ENCODE measurements at places on chromosomes 6 and 20.

DNA sequence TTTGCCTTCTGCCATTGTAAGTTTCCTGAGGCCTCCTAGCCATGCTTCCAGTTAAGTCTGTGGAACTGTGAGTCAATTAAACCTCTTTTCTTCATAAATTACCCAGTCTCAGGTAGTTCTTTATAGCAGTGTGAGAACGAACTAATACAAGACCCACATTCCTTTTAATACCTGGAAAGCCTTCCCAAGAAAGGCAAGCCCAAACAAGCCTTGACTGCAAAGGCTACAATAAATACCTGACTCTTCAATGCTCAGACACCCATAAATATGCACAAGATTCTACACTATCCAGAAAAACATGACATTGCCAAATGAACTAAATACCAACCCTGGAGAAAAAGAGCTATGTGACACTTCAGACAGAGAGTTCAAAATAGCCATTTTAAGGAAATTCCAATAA, 338.8 kb downstream of the HAO1 start:
- no peak for DNase-seq

DNA sequence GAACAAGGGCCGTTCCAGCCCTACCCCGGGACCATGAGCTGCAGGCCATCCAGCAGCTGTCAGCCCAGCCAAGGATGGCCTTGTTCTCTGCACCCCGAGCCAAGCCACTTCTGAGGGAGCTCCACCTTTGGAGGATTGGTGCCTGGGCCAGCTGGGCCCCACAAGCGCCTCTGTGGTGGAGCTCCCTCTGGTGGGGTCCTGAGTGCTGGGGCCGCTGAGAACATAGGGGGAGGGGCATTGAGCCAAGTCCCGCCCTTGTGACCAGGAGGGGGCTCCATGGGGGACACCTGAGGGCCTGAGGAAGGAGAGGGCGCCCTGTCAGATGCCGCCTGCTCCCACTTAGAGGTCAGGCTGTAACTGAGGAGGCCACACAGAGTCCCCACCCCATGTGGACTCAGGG, 43.2 kb downstream of the YTHDF1 start:
- no peak for DNase-seq

GRCh38 chr20:37388831-37389230, 42.9 kb downstream of the SRC start:
- no peak for DNase-seq

DNA sequence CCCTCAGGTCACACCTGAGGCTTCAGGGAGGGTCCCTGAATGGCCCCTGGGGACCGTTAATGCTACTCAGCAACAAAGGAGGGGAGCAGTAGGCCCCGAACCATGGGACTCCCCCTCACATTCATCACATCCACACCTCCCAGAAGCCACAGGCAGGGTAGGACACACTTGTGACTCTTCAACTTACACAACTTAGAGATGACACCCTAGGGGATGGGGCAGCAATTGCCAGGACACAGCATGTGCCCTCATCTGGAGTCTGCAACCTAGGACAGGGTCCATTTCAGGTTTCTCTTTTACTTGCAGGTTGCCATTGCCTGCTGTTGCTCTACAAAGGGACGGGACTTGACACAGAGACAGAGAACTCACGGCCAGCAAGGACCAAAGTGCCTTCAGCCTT, 770 bp downstream of the ULBP3 start:
- DNase-seq, result no peak

GRCh38 chr6:87431263-87431662, 23.5 kb downstream of the CFAP206 start:
- DNase-seq, result no peak

DNA sequence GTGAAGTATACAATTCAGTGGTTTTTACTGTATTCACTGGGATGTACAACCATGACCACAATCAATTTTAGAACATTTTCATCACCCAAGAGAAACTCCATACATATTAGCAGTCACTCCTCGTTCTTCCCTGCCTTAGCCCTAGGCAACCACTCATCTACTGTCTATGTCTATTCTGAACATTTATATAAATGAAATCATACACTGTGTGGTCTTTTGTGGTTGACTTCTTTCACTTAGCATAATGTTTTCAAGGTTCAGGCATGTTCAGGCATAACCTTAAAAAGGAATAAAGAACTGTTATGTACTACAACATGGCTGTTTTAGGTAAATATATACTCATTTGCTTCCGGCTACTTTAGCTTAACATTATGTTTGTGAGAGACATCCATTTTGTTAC, 37.3 kb downstream of the BLTP3A start:
- DNase-seq, result no peak

DNA sequence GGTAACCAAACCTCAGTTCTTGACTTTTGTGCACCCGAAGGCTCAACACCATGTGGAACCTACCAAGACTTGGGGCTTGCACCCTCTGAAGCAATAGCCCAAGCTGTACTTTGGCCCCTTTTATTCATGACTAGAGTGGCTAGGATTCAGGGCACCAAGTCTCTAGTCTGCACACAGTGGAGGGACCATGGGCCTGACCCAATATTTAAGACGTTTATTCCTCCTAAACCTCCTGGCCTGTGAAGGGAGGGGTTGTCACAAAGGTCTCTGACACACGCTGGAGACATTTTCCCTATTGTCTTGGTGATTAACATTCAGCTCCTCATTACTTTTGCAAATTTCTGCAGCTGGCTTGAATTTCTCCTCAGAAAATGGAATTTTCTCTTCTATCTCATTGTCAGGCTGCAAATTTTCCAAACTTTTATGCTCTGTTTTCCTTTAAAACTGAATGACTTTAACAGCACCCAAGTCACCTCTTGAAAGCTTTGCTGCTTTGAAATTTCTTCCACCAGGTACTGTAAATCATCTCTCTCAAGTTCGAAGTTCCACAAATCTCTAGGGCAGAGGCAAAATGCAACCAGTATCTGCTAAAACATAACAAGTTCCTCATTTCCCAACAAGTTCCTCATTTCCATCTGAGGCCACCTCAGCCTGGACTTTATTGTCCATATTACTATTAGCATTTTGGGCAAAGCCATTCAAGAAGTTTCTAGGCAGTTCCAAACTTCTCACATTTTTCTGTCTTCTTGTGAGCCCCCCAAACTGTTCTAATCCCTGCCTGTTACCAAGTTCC, 481.4 kb upstream of the BTBD3 start:
- DNase-seq, result no peak

DNA sequence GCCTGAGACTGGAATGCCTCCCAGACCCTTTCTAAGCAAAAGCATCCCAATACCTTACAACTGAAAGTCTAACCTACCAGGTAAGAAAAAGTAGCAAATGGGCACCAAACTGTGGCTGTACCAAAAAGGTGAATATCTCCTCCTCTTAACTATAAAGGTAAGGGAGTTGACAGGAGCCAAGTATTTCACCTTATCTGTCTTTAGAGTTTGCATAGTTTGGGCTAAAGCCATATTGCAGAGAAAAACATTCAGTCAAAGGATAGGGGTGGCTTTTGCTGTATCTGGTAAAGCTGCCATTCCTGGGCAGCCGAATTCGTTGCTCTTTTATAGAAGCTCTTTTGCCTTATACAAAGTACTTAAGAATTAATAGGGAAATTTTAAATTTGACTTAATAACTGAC, 38.1 kb downstream of the PHF3 start:
- no peak for DNase-seq

- DNase-seq, result no peak
These were observed 39.6 kb upstream of the CSE1L start for GRCh38 chr20:49006446-49006980.

- DNase-seq, result no peak
These were observed 15.5 kb upstream of the ZFP57 start for GRCh38 chr6:29696147-29697125.

GRCh38 chr20:23588434-23589403, 17.0 kb downstream of the CST9 start:
- no peak for DNase-seq

DNA sequence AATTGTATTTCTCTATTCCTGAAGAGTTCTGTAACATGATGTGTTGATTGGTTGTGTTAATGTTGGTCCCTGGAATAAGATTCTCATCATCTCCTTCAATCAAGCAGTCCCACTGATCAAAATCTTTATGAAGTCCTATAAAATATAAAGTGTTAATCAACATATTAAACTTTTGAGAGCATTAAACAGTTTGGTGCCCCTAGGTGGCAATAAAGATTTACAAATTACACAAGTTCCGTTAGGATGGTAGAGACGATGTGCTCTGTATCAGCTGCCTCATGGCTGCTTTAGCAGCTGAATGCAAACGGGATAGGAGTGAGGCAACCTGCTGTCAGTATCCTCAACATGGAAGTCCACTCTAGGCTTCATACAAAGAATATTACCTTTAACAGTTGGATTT, 16.9 kb downstream of the TDRD6 start:
- DNase-seq, result no peak

DNA sequence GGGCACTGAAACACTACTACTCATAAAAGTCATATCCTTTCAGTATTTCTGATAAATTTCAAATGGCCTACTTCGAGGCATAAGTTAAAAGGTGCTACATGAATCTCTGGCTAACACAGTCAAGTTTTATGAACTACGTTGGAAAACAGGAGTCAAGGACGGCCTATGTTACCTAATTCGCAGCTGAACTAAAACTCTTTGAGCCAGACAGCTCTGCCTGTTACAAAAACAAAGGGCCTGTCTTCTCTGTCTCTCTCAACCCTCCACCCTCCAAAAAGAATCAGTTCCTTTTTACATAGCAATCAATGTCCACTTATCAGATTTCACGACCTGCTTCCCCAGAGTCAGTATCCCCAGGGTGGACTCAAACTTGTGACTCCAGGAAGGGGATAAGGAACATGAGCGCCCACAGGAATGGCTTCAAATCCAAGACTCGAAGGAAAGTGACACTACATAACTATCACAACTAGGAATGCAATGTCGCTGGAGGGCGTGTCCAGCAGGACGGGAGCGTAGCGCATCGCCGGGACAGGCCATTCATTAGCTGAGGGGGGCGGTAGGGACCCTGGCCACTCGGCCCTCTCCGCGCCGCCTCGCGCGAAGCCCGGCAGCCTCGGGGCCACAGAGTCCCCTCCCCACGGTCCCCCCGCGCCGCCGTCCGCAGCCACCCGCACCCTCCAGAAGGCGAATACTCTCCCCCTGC, 591 bp downstream of the IBTK start:
- DNase-seq, result no peak

DNA sequence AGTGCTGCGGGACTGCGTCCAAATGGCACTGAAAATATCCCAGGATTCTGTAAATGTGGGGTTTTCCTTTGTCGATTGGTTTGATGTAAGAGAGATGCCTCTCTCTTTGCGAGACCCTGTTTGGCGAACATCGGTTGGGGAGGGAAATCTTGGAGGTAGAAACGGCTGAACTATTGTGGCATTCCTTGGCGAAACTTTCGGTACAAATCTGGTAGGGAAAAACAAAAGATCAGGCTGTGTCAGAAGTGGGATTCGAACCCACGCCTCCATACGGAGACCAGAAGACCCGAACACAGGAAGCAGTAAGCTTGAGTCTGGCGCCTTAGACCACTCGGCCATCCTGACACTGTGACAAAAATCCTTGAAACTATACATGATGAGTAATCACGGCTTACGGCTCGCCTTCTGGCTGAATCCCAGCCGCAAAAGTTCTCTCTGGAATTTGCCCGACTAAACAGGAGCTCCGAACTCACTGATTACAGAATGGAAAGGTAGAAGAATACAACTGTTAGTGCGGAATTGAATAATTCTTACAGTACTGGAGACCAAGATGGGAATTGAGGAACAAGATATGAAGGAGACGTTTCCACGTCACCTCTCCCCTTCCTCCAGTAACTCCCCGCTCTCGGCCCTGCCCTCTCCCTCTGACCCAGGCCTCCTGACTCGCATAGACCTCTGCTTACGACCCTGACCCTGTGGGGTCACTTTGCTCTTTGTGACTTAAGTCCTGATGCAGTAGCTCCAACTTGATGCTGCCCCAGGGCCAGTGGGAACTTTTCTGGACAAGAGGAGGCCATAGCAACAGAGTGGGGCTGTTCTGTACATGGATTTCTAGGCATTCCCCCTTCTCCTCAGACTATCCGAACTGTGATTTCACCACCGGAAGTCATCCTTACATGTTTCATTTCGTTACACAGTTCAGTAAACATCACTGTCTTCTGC, 132.8 kb upstream of the ZNF184 start:
- no peak for DNase-seq

GRCh38 chr20:10951216-10951615, 277.4 kb upstream of the JAG1 start:
- DNase-seq, result no peak

- DNase-seq, result no peak
These were observed 710 bp upstream of the ZNF343 start for GRCh38 chr20:2509468-2509781.

GRCh38 chr20:35145141-35145564, 2.0 kb downstream of the EDEM2 start:
- DNase-seq, result no peak

GRCh38 chr20:58899512-58899911, 47.0 kb downstream of the GNAS start:
- no peak for DNase-seq

DNA sequence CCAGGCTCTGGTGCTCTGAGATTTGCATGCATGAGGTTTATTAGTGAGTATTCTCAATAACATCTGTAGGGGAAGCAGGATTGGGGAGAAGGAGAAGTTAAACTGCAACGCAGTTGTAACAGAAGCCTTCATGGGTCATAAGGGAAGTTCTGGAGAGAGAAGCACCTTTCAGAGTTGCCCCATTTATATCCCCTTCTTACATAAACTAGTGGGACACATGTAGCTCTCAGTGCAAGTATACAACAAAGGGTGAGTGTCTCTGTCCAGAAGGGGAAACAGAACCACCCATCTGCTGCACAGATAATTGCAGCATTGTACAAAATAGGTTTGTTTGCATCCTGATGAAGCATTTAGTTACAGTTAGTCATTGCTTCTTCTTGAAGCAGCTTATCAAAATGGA, 4.3 kb upstream of the ADGB start:
- no peak for DNase-seq

DNA sequence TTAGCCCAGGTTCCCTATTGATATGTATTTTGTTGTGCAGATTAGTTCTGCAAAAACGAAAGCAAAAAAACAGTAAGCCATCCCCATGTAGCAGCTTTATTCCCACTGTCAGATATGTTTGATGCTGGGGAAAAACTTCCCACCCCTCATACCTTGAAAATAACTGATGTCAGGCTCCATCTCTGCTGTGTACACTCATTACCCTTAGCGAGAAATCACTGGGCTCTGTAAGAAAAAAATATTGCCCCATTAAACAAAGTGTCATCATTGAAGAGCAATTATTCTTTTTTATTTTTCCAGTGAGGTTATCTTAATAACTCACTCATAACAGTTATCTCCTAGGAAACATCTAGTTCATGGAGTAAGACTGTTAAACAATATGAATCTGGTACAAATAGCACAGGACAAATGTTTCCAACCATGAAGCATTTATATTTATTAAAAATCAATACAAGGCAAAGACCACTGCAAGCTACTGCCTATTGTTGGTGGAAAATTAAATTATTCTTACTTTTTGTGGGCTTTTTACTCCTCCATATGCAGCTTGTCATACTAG, 268.8 kb downstream of the LMBRD1 start:
- no peak for DNase-seq

- DNase-seq, result no peak
These were observed 46.1 kb downstream of the SLC35B3 start for GRCh38 chr6:8389036-8389818.

GRCh38 chr6:148455225-148455624, 112.6 kb downstream of the SASH1 start:
- DNase-seq, result no peak

- DNase-seq, result no peak
These were observed 2.5 kb upstream of the HLA-DRA start for GRCh38 chr6:32436995-32437836.
